Left lung (tissue), 14 donors: ENCODE measurements at places on chromosomes 4 and X.

DNA sequence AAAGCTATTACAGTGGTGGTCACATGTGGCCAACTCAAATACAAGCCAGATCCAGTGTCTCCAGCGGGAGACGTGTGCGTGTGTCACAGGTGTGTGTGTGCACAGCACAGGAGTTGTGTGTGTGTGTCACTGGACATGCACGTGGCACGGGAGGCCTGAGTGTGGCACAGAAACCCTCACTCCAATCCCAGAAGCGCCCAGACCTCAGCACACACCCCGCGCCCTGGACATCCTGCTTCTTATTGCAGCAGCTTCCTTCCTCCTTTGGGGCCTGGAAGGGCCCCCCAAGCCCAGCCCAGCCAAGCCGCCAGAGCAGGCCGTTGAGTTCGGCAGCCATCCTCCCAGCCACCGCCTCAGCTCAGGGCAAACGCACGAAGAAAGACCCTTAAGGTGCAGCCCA lies 37.9 kb downstream of the ACOX3 start:
- H3K27ac ChIP-seq, result no peak overlapping the region
- no peak overlapping the region for H3K4me3 ChIP-seq
- no peaks in the 10 kb centered on the region for H3K4me1 ChIP-seq
- peaks cover 65% of the 10 kb centered on the region for H3K36me3 ChIP-seq
- H3K27me3 ChIP-seq, result no peaks in the 10 kb centered on the region

- no peak overlapping the region for H3K4me3 ChIP-seq
- DNase-seq, result no peak
- peaks cover 64% of the 10 kb centered on the region for H3K27me3 ChIP-seq
- no peaks in the 10 kb centered on the region for H3K36me3 ChIP-seq
- peaks cover 8% of the 10 kb centered on the region for H3K4me1 ChIP-seq
Observed at GRCh38 chr4:46992338-46992737, 1.0 kb downstream of the GABRA4 start.

DNA sequence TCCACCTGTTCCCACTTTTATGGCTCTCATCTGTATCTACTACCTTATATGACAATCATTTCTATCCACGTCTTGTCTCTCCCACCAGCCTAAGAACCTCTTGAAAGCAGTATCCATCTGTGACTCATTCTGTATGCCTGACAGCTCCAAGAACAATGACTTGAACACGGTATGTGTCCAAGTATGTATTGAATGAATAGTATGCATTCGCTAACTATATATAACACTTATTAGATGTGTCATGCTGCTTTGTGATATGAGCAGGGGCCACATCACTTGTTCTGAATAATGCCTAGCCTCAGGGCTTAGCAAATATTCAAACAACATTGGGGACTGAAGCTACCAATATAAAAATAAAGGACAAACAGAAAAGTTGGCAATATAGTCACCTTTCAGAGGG lies 4.9 kb downstream of the OPHN1 start:
- no peak for DNase-seq
- no peak overlapping the region for H3K4me3 ChIP-seq
- H3K27me3 ChIP-seq, result no peaks in the 10 kb centered on the region
- no peak overlapping the region for H3K27ac ChIP-seq
- no peaks in the 10 kb centered on the region for H3K36me3 ChIP-seq

DNA sequence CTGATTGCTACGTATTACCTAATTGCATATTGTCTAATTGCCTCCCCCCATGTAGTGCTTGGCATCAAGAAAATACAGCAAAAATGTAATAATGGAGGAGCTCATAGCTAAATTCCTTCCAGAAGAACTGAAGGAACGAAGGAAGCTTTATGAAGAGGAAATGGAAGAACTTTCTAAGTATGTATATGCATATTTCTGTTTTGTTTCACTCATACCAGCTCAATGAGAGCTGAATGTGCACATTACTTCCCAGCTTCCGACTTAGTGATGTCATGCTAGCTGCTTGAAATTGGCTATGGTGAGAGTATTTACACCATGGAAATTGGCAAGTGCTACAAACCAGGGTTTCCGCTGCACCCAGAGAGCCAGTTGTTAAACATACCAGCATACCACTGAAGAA lies 34.7 kb downstream of the LONRF3 start:
- H3K36me3 ChIP-seq, result no peaks in the 10 kb centered on the region
- H3K4me1 ChIP-seq, result no peaks in the 10 kb centered on the region
- no peaks in the 10 kb centered on the region for H3K27me3 ChIP-seq

GRCh38 chr4:108788731-108789130 lies 25.9 kb upstream of the ETNPPL start:
- H3K27ac ChIP-seq, result no peak overlapping the region
- DNase-seq, result no peak
- H3K4me3 ChIP-seq, result no peak overlapping the region
- no peaks in the 10 kb centered on the region for H3K36me3 ChIP-seq
- no peaks in the 10 kb centered on the region for H3K27me3 ChIP-seq

GRCh38 chr4:17753646-17754045 lies 27.8 kb downstream of the FAM184B start:
- no peaks in the 10 kb centered on the region for H3K4me1 ChIP-seq
- no peak overlapping the region for H3K27ac ChIP-seq
- no peaks in the 10 kb centered on the region for H3K27me3 ChIP-seq
- H3K4me3 ChIP-seq, result no peak overlapping the region
- H3K36me3 ChIP-seq, result no peaks in the 10 kb centered on the region

DNA sequence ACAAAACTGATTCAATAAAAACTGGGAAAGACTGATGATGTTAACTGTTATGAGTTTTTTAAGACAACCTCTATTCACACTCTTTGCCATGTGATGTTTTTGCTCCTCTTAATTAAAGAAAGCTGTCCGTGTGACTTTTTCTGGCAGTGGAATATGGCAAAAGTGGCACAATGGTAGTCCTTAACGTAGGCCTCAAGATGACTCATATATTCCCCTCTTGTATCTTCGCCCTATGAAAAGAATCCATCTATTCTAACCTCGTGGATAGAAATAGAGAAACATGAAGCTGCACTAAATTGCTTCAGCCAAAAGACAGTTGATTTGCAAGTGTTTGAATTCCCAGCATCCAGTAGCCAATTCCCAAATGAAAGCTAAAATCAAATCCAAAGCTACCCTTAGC lies 603.8 kb upstream of the PCDH7 start:
- DNase-seq, result no peak
- H3K4me1 ChIP-seq, result no peaks in the 10 kb centered on the region
- H3K4me3 ChIP-seq, result no peak overlapping the region
- no peak overlapping the region for H3K27ac ChIP-seq
- no peaks in the 10 kb centered on the region for H3K27me3 ChIP-seq

GRCh38 chr4:89172865-89173264 lies 61.5 kb downstream of the TIGD2 start:
- no peak for DNase-seq
- H3K27me3 ChIP-seq, result no peaks in the 10 kb centered on the region
- no peak overlapping the region for H3K27ac ChIP-seq
- no peaks in the 10 kb centered on the region for H3K36me3 ChIP-seq
- no peak overlapping the region for H3K4me3 ChIP-seq

- no peak for DNase-seq
- H3K27me3 ChIP-seq, result no peaks in the 10 kb centered on the region
- H3K4me3 ChIP-seq, result no peak overlapping the region
- no peaks in the 10 kb centered on the region for H3K36me3 ChIP-seq
- H3K4me1 ChIP-seq, result no peaks in the 10 kb centered on the region
- H3K27ac ChIP-seq, result no peak overlapping the region
Observed at GRCh38 chrX:78545233-78545632, 113.9 kb downstream of the RTL3 start.

- no peaks in the 10 kb centered on the region for H3K36me3 ChIP-seq
- no peaks in the 10 kb centered on the region for H3K27me3 ChIP-seq
- DNase-seq, result no peak
- no peaks in the 10 kb centered on the region for H3K4me1 ChIP-seq
- no peak overlapping the region for H3K4me3 ChIP-seq
Observed at GRCh38 chr4:120293341-120293740, 226.7 kb upstream of the MAD2L1 start.

GRCh38 chr4:19927381-19927780 lies 324.3 kb upstream of the SLIT2 start:
- H3K4me1 ChIP-seq, result no peaks in the 10 kb centered on the region
- no peak overlapping the region for H3K4me3 ChIP-seq
- DNase-seq, result no peak
- no peak overlapping the region for H3K27ac ChIP-seq
- no peaks in the 10 kb centered on the region for H3K36me3 ChIP-seq

GRCh38 chr4:105135785-105136184 lies 10.9 kb upstream of the TET2 start:
- no peaks in the 10 kb centered on the region for H3K27me3 ChIP-seq
- peaks cover 30% of the 10 kb centered on the region for H3K4me1 ChIP-seq
- no peak overlapping the region for H3K27ac ChIP-seq
- H3K36me3 ChIP-seq, result no peaks in the 10 kb centered on the region

DNA sequence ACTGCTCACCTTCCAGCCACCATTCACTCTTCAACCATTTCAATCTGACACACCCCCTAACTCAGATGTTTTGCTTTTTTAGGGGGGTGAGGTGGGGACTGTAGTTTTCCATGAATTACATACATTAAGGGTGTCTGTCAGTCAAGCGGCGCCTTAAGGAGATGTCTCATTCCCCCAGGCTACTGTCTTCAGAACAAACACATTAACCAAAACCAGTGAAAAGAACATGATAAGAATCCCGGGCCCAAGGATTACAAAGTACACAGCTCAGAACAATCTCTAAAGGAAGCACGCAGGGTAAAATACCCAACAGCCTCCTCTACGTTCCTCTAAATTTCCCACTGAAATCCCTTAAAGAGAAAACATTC lies 62.5 kb upstream of the IRF2 start:
- H3K27ac ChIP-seq, result peak overlapping the region; percentile 98
- H3K4me1 ChIP-seq, result peaks cover 8% of the 10 kb centered on the region
- peak overlapping the region; percentile 66 for H3K4me3 ChIP-seq
- no peaks in the 10 kb centered on the region for H3K27me3 ChIP-seq
- DNase-seq, result no peak

GRCh38 chrX:19670854-19671620 lies 155.7 kb upstream of the MAP3K15 start:
- peaks cover 21% of the 10 kb centered on the region for H3K4me1 ChIP-seq
- H3K27ac ChIP-seq, result peak overlapping the region; percentile 41
- H3K27me3 ChIP-seq, result no peaks in the 10 kb centered on the region
- DNase-seq, result no peak
- H3K4me3 ChIP-seq, result no peak overlapping the region

DNA sequence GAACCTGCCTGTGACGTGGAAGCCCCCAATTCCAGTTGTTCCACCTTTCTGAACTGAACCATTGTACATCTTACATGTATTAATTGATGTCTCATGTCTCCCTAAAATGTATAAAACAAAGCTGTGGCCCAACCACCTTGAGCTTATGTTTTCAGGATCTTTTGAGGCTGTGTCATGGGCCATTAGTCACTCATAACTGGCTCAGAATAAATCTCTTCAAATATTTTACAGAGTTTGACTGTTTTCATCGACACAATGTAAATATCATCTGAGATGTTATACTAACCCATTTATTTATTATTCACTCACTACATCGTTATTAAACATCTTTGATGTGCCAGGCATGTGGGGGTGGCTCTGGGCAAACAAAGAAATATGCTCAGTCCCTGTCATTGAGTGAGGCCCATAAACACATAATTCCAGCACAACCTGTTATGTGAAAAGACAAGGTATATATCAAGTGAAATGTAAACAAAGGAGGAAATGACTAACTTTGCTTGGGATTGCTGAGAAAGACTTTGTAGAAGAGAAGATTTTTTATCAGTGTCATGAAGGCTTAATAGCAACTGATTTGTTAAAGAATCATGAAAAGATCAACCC lies 34.5 kb upstream of the PPM1K start:
- H3K4me3 ChIP-seq, result no peak overlapping the region
- no peaks in the 10 kb centered on the region for H3K27me3 ChIP-seq
- no peaks in the 10 kb centered on the region for H3K4me1 ChIP-seq
- DNase-seq, result no peak
- no peak overlapping the region for H3K27ac ChIP-seq

- no peaks in the 10 kb centered on the region for H3K4me1 ChIP-seq
- H3K27ac ChIP-seq, result no peak overlapping the region
- H3K4me3 ChIP-seq, result no peak overlapping the region
- H3K36me3 ChIP-seq, result no peaks in the 10 kb centered on the region
- no peaks in the 10 kb centered on the region for H3K27me3 ChIP-seq
- DNase-seq, result no peak
Observed at GRCh38 chr4:173698557-173699262, 168.7 kb upstream of the HAND2 start.

GRCh38 chr4:175807547-175807946 lies 4.5 kb downstream of the GPM6A start:
- DNase-seq, result no peak
- H3K4me3 ChIP-seq, result no peak overlapping the region
- H3K4me1 ChIP-seq, result no peaks in the 10 kb centered on the region
- no peaks in the 10 kb centered on the region for H3K27me3 ChIP-seq
- H3K36me3 ChIP-seq, result no peaks in the 10 kb centered on the region

DNA sequence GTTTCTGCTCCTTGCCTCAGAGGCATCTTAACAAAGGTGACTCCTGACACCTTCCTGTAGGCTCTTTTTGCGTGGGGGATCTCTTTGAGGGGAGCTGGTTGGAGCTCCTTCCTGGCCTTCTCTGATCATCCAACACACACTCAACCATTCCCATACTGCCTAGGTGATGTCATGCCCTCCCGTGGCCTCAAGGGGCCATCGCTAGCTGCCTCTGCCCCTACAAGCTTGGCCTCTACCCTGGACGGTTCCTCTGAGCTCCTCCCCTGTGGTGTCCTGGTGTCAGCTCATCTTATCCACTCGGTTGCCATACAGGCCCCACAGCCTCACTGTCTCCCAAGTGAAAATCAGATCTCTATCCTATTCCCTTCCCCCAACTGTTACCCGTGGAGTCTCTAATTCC lies 13.7 kb upstream of the ZNF185 start:
- no peaks in the 10 kb centered on the region for H3K27me3 ChIP-seq
- no peak for DNase-seq
- H3K36me3 ChIP-seq, result no peaks in the 10 kb centered on the region
- no peaks in the 10 kb centered on the region for H3K4me1 ChIP-seq
- no peak overlapping the region for H3K27ac ChIP-seq

GRCh38 chrX:22349116-22349515 lies 76.4 kb downstream of the CBLL2 start:
- no peak overlapping the region for H3K27ac ChIP-seq
- H3K27me3 ChIP-seq, result no peaks in the 10 kb centered on the region
- DNase-seq, result no peak
- H3K4me3 ChIP-seq, result no peak overlapping the region
- no peaks in the 10 kb centered on the region for H3K4me1 ChIP-seq

DNA sequence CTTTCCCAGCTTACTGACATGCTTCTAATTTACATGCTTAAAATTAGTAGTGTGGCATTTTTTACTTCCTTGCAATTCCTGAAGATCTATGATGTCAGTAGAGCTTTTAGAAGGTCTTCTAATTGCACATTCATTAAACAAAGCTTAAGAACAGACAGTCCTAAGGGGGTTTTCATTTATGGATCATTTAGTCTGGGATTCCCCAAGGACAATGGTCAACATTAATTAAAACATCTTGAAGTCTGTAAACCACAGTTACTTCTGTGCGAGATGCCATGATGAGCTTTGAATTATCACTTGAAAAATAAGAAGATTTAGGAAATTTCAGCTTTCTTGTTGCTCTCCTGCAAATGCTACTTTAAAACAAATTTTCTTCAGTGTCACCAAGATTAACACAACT lies 20.2 kb downstream of the ANXA3 start:
- no peaks in the 10 kb centered on the region for H3K27me3 ChIP-seq
- H3K36me3 ChIP-seq, result peaks cover 15% of the 10 kb centered on the region
- H3K4me1 ChIP-seq, result peaks cover 5% of the 10 kb centered on the region
- H3K27ac ChIP-seq, result no peak overlapping the region
